ENCODE measurements at places on chromosomes 11 and 22. TPM values are rescaled to one million over a fixed set of nuclear protein-coding genes. Genes with fewer than 3 reads are reported as not detected.

PANX2 gene
- 16.6 TPM for total RNA-seq

DRAP1 gene
- 85.3 TPM for total RNA-seq

NRIP3 gene
- 2.4 TPM for total RNA-seq

DNA sequence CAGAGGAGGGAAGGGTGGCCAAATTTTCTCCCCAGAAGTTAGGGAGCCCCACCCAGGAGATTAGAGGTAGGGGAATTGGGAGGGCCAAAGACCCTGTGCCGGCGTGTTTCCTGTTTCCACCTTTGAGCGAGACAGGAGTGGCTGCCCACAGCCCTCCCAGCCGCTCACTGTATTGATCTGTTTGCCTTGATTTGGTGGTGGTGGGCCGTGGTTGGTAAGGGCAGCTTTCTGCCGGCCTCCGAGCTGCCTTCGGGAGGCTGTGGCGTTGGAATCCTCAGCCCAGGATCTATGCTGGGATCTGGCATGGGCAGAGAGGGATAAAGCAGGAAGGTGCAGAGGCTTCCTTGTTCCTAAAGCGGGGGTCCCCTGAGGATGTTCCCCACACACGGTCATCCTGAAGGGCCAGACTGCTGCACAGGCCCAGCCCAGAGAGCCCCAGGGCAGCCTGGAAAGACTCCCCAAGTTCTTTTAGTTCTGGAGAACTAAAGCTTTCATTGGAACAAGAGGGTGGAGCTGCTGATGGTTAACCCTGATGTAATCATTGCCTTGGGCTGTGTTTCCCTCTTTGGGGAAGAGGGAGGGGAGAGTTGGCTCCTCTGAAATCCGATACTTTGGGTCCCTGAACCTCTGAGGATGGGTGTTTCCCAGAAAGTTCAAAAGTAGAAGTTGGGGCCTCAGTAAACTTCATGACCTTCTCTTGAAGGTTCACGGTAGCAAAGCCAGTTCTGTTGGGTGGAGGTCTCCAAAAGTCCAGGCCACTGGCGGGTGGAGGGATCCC, 7.2 kb downstream of the FAM83F start:
- H3K4me1 ChIP-seq = no peaks in the 10 kb centered on the region
- no peak overlapping the region for H3K4me3 ChIP-seq
- ATAC-seq = no peak
- H3K36me3 ChIP-seq = no peaks in the 10 kb centered on the region
- peaks cover 3% of the 10 kb centered on the region for H3K27me3 ChIP-seq

DDX25 gene
- total RNA-seq = 0.32 TPM
